Right renal pelvis (tissue), 4 donors: ENCODE measurements at places on chromosomes 6 and 20.
A peak's percentile ranks its signal among the peaks of the same experiment; 100 is the strongest.

- no peak for DNase-seq
These were observed 226.9 kb downstream of the DLL1 start for GRCh38 chr6:170063851-170064602.

- no peak for DNase-seq
These were observed 24.0 kb downstream of the FRMD1 start for GRCh38 chr6:168054765-168055560.

- no peak for DNase-seq
These were observed 411.7 kb downstream of the C6orf118 start for GRCh38 chr6:164897523-164898235.

DNA sequence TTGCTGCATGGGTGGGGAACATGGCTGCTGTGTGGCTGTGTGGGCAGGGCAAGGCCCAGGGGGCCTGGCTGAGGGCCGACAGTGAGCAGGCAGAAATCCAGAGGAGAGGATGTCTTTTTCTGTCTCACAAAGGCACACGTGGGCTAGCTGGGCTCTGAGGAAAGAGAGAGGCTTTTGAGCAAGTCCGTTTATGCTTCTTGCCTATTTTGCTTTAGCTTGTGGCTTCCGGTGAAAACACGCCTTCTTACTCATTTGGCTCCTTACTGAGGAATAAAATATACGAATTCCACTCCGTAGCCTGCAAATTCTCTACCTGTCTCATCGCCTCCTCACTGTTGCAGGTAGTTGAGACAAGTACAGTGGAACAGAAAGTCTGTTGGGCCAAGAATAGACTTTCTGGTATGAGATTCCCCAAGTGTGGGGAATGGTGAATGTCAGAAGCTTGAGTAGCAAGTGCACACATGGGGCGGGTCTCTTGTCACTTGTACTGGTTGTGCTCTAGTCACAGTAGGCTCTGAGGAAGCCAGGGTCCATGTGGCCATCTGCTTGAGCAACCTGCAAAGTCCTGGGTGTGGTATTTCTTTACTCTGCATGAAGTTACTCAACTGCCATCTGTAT, 28.4 kb downstream of the WRNIP1 start:
- no peak for DNase-seq

DNA sequence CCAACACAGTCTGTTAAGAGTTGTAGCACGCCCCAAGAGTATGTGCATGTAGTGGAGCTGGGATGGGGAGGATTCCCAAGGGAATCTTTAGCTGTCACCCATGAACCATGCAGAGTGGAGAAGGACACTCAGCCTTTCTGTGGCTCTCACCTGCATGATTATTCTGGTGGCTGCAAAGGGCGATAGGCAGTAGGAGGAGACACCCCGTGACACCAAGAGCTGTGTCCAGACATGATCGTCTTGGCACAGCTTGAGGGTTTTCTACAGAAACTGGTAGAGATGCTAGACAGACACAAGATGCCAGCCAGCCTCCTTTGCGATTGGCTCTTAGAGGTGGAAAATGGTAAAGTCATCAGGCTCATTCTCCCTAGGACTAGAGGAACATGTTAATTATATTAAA, 3.1 kb upstream of the CSE1L start:
- DNase-seq = no peak

DNA sequence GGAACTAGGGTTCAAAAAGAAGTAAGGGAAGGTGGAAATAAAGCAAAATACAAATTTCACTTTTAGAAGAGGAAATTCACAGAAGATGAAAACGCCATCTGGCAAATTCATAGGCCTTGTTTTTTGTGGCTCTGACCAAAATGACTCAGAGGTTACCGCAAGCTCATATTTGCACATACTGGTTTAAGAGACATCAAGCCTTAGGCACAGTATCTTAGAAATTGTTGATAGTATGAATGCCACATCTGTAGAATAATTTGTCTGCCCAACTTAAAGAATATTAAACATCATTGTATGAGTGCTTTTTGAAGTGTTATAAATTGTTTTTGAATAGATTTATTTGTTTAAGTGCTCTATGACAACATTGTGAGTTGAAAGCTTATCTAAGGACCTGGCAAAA, 10.6 kb downstream of the TAAR1 start:
- no peak for DNase-seq

GRCh38 chr6:110965629-110966229, 7.2 kb downstream of the GTF3C6 start:
- no peak for DNase-seq

- DNase-seq = peak; percentile 38
These were observed 126.7 kb downstream of the UNC5CL start for GRCh38 chr6:40912158-40912946.

GRCh38 chr6:5365436-5366195, 104.3 kb downstream of the FARS2 start:
- DNase-seq = no peak

GRCh38 chr20:4512891-4513550, 208.7 kb upstream of the PRND start:
- DNase-seq = no peak

GRCh38 chr6:144467172-144467762, 182.1 kb downstream of the UTRN start:
- DNase-seq = no peak

DNA sequence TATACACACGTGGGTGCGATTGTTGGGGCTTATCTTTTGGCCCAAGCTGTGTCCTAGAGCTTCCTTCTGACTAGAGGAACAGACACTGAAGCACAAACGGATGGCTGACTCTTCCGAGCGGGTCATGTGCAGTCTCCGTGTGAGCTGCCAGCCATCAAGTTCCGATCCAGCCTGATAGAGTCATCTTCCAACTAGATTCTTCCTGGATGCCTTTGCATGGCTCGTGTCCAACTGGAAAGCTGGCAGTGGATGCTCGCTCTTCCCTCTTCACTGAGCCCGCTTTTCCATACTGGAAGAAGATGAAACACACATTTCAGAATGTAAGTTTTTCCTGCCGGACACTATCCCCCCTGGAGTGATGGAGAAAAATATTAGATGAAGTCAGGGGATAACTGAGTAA, 148.1 kb downstream of the SCML4 start:
- DNase-seq = no peak

DNA sequence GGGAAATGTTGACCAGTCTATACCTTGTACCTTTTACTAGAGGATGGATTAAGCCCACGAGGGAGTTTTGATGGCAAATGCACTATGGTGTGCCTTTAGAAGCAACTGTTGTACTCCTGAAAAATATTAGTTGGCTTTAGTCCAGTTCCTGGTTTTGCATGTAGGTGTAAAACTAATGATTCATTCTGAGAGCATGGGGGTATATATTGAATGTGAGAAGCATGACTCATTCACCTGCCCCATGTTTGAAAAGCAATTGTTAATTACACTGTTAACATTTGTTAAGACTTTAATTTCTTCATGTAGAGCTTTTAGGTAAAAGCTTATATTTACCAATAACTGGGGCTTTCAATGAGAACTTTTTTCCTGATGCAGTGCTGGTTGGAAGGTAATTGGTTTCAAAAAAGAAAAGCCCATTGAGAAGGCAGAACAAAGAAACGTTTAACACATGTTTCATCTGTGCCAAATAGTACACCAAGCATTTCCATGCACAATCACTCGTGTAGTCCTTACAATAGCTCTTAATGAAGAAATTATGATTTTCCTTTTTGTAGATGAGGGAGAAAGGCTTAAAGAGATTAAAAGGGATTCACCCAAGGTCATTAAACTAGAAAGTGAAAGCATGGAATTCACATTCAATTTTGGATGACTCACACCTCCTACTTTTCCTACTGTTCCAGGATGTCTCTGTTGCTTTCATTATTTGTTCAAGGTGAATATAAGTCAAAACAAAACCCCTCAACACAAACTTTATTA, 134.1 kb downstream of the CCDC170 start:
- DNase-seq = no peak

DNA sequence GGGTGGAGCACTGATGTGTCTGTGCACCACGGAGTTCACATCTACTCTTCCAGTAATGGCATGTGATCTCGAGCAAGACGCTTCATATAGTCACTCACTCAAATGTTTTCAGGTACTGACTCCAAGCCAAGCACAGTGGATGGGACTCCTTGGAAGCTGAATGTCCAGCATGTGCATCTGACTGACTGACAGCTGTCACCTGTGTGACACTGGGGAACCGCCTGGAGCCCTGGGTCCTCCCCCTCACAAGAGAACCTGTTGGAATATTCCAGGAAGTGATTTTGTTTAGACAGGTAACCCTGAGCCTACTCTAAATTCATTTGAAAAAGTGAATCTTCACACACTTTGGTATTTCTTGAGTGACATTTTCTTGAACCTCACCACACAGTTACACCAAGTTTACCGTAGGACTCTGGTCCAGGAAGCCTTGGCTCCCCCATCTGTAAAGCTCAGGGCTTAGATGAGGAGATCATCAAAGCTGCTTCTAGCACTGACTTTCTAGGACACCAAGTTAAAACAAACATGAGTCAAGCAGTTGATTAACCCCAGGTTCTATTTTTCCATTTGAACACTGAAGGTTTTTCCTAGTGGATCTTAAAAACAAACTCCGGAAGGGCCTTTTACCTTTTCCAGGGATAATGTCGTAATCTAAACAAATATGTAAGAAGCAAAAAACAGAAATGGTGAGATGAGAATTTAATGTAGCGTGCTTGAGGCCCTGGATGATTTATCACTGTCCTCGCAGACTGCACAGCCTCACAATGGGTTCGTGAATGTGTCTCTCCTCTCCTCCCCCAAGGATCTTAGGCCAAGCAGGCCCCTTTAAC, 50.1 kb downstream of the EDN3 start:
- no peak for DNase-seq

- no peak for DNase-seq
These were observed 26.5 kb downstream of the SRC start for GRCh38 chr20:37372441-37372840.

DNA sequence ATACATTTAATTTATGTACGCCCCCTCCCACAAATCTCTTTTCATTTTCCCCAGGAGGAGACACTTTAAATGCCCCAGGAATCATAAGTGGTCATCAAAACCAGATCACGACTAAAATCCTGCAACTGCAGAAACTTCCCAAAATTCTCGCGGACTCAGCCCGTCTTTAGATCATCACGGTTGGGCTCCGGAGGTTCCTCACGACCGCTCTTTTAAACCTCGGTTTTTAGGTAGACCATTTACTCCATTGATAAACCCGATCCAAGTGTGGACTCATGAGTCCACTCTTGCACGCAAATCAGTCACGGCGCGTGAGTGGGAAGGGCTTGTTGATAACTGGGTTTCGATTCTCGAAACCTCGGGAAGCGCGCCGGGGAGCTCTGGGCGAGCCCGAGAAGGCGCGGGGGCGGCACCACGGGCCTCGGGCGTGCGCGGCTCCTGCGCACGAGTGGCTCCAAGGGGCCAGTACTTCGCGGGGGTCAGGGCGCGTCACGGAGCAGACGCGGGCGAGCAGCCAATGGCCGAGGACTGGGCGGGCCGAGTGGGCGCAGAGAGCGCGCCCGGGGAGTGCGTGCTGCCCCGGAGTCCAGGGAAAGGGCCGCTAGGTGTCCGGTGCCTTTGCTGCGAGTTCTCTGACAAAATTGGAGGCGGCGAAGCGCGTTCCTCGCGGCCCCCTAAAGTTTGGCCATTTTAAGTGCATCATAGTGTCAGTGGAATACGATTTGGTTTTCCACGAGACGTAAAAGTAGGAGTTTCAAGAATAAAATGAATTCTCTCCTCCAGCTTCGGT, 635 bp upstream of the TENT5A start:
- peak; percentile 53 for DNase-seq

DNA sequence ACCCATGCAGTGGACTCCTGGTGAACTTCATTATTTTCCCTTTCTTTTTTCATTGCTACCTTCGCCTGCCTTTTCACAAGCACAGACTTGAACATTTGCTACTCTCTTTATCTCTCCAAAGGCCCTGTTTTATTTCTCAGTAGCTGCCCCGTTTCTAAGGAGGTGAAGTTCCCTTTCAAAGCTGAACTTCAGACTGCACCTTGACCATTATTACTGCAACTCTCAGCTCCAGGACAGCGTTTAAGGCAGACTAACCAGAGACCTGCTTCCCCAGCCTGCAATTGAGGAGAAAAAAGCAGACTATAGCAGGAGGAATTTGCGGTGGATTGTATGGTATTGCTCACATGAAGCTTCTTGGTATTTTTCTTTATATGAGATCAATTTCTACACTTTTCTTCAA, 460.7 kb downstream of the CBLN4 start:
- DNase-seq = no peak

DNA sequence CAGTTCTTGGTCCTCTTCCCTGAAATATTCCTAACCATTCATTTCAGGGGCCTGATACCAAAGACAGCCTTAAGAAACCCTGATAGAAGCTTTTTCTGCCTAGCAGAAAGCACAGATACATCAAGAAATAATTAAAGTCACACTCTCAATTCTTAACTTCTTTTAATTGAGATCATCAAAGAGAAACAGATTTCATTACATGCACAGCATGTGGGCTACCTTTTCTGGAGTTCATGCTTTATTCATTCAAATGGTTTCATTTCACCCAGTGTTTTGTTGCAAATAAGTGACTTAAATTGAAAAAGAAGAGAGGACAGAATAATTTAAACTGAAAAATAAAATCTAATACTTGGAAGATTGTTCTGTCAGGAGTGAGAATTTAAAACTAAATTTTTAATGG, 192.6 kb upstream of the GGTLC1 start:
- DNase-seq = no peak

DNA sequence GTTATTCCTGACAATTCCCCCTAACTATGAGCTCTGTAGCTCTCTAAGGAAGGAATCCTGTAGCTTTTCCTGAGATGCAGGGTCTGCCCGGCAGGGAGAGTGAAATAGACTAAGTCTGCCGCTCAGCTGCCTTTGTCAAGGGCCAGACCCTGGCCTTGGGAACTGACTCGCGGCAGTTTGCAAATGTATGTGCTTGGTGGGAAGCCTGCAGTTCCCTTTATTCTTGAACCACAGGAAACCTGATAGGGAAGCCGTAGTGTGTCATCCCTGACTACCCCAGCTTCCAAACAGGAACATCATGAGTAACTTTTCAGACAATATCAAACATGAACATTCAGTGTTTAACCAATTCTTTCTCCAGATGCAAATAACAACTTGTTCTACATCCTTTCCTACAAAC, 78.7 kb upstream of the IFNGR1 start:
- no peak for DNase-seq
